ENCODE measurements at places on chromosomes 5 and 9.

GRCh38 chr5:14976486-14976885 lies 104.9 kb upstream of the ANKH start:
- DNase-seq, result no peak

GRCh38 chr5:52710310-52710971 lies 77.3 kb upstream of the ITGA1 start:
- DNase-seq, result no peak

- DNase-seq, result no peak
Observed at GRCh38 chr5:171524466-171524865, 105.0 kb downstream of the FGF18 start.

- no peak for DNase-seq
Observed at GRCh38 chr5:63085561-63085960, 506.9 kb downstream of the LRRC70 start.

DNA sequence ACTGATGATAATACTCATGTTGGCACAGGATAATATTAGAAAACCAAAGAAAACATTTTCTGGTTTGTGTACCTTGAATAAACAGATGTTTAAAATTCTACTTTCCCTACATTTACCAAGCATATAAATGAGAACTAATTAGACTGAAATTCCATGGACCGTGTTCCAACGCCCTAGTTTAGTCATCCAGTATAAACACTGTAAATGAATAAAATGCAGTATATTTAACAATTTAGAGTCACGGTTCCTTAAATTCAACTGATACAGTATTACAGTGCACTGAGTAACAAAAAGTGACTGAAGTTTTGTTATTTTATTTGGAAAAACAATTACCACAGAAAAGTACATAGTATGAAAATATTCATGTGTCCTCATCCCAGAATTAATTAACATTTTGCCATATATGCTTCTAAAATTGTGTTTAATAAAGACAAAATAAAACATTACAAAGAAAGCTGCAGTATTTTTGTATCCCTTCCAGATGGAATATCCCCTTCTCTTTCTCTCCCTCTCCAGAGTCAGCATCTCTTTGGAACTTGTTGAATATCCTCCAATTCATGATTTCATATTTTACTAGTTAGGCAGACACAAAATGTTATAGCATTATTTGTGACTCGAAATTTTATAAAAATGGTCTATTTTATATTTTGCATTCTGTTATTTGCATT lies 112.5 kb downstream of the HMHB1 start:
- DNase-seq, result no peak

DNA sequence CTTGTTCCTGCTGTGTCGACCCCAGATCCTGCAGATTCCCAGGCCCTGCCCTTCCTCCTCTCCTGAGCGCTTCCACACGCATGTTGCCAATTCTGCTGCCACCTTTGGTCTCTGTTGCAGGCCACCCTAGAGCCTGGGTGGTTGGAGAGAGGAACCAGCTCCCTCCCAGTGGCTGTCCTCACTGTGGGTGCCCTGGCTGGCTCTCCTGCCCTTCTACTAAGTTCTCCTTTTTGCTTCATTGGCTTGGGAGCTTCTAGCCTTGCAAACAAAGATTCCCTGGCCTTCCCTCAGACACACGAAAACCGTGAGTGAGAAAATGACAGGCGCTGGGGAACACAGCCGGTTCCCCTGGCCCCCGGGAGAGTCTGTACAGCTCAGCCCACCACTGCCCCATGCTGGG lies 14.2 kb upstream of the NCS1 start:
- no peak for DNase-seq

- no peak for DNase-seq
Observed at GRCh38 chr5:87661784-87662566, 249.2 kb upstream of the CCNH start.

DNA sequence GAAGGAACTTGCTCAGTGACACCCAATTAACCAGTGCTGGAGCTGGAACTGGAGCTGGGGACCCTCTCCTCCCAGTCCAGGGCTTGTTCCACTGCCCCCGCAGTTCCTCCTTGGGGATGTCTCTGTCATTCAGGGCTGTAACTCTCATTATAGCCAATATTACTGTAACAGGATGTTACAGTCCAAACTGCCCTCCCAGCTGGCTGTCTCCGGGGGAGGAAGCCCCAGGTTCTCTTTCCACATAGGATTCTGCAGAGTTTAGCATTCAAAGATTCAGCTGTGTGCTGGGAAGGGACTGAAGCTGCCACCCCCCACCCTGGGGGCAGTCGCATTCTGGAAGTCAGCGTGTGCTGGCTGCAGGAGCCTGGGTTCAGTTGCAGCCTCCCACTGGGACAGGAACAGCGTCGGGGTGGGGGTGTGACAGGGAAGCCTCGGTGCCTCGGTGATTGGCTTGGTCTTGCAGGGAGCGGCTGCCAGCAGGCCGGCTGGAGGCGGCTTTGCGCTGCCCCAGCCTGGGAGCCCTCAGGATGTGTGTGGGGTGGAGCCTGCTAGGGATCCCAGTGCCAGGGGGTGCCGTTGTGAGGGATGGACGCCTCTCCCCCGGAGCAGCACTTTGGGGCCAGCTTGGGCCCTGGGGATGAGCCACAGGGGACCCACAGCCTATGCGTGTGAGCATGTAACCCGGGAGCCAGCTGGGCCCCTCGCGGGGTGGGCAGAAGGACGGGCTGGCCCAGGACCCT lies 101.1 kb downstream of the RGS3 start:
- DNase-seq, result peak; percentile 10

DNA sequence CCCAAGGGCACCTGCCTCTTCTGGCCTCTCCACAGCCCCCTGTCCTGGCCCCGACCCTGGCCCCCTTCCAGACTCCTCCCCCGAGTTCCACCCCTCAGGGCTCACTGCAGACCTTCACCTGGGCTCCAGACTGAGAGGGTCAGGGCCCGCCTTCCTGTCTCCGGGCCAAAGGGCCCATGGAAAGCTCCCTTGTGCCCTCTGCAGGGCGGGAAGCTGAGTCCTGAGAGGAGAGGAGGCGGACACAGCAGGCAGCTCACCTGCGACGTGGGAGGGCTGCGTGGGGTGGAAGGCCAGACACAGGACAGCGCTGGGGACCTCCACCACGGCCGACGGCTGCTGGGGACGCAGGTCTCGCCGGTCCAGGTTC lies 20.6 kb downstream of the DYNC2I2 start:
- no peak for DNase-seq
